ENCODE measurements at places on chromosomes 2 and 18. TPM values are rescaled to one million over a fixed set of nuclear protein-coding genes. Genes with fewer than 3 reads are reported as not detected.
A peak's percentile ranks its signal among the peaks of the same experiment; 100 is the strongest.

GRCh38 chr18:23357996-23358594 lies 95.0 kb upstream of the RIOK3 start:
- H3K4me1 ChIP-seq, result peaks cover 9% of the 10 kb centered on the region
- peak overlapping the region; percentile 38 for H3K4me3 ChIP-seq
- DNase-seq, result no peak
- H3K27ac ChIP-seq, result peak overlapping the region; percentile 53
- no peaks in the 10 kb centered on the region for H3K36me3 ChIP-seq

- no peak for DNase-seq
- H3K27ac ChIP-seq, result peak overlapping the region; percentile 65
- no peaks in the 10 kb centered on the region for H3K27me3 ChIP-seq
- no peaks in the 10 kb centered on the region for H3K4me1 ChIP-seq
These were observed 103.6 kb downstream of the LRRTM4 start for GRCh38 chr2:77418537-77418936.

DNA sequence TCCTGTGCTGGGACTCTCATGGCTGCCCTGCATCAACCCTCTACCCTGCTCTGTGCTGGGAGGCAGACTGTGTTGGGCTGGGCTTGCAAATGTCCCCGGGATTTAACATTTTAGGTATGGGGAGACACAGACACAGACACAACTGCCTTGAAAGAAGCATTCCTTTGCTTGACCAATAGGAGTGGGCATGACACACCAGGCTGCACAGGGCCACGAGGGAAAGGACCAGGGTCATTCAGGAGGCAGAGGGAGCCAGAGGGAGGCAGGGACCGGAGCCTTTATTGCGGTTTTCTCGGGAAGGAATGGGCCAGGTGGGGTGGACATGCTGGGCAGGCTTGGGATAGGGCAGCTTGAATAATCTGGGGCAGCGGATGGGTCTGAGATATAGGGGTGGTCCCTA lies 238.7 kb upstream of the COPS8 start:
- H3K36me3 ChIP-seq, result no peaks in the 10 kb centered on the region
- H3K27me3 ChIP-seq, result no peaks in the 10 kb centered on the region
- no peak overlapping the region for H3K27ac ChIP-seq
- H3K4me1 ChIP-seq, result no peaks in the 10 kb centered on the region
- H3K4me3 ChIP-seq, result no peak overlapping the region

DNA sequence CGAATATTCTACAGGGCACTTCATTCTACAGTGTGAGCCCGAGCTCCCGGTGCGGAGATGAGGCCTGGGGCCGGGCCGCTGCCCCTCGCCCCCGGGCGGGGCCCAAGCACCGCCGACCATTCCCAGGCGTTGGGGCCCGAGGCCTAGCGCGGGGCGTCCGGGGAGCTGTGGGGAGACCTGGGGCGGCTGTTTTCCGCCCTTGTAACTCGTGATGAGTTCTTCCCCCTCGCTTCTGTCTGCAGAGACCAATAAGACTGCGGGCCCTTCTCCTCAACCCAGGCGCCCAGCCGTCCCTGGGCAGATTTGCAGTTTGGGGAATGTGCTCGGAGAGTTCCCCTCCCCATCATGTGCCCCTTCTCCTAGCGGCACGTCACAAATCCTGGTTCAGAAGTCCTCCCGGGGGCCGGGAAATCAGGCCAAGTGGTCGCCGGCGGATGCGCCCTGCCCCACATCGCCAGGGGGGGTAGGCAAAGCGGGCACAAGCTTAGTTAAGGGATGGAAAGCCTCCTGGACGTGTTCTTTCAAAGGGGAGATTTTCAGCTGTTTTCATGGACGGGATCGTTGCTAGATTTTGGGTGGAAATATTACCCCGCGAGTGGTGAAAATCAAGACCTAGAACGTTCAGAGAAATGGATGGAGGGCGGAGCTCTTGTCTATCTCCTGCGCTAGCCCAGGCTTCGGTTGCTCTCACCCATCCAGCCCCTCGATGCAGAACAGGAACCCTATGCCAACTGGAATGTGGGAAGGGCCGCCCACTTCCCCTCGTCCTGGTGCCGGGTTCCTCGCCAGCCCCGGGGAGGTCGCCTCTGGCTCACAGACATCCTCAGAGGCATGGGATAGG lies 18.8 kb upstream of the HAAO start:
- H3K36me3 ChIP-seq, result no peaks in the 10 kb centered on the region
- H3K27me3 ChIP-seq, result no peaks in the 10 kb centered on the region
- peak overlapping the region; percentile 97 for H3K27ac ChIP-seq
- no peak for DNase-seq

GRCh38 chr2:79219383-79219988 lies 59.9 kb upstream of the REG3A start:
- no peak for DNase-seq
- H3K27ac ChIP-seq, result no peak overlapping the region
- H3K4me1 ChIP-seq, result no peaks in the 10 kb centered on the region
- no peak overlapping the region for H3K4me3 ChIP-seq
- no peaks in the 10 kb centered on the region for H3K36me3 ChIP-seq
- H3K27me3 ChIP-seq, result no peaks in the 10 kb centered on the region

DNA sequence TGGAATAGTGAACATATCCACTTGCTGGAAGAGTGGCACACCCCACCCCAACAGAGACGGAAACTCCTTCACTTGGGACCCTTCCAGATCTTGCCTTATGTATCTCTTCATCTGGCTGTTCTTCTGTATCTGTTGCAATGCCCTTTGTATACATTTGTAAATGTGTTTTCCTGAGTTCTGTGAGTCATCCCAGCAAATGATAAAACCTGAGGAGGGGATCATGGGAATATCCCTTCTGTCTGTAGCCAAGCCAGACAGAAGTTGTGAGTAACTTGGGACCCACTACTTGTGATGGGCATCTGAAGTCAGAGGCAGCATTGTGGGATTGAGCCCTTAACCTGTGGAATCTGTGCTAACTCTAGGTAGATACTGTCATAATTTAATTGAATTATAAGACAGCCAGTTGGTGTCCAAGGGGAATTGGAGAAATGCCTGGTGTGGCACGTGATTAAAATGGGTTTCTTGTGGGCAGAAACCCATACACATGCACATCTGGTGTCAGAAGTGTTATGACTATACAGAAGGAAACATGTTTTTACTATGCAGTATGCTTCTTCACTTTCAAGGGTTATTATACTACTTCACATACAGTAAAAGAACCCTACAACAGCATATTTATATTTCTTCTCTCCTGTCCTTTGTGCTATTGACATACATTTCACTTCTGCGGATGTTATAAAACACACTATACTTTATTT lies 32.3 kb upstream of the TMEM247 start:
- peaks cover 3% of the 10 kb centered on the region for H3K4me1 ChIP-seq
- H3K27ac ChIP-seq, result no peak overlapping the region
- DNase-seq, result no peak
- no peaks in the 10 kb centered on the region for H3K27me3 ChIP-seq

- no peaks in the 10 kb centered on the region for H3K27me3 ChIP-seq
- no peak for DNase-seq
- H3K36me3 ChIP-seq, result no peaks in the 10 kb centered on the region
- H3K4me1 ChIP-seq, result peaks cover 6% of the 10 kb centered on the region
- H3K4me3 ChIP-seq, result no peak overlapping the region
These were observed 72.0 kb downstream of the DOCK10 start for GRCh38 chr2:224970311-224970710.

GRCh38 chr2:45585267-45585861 lies 25.7 kb downstream of the SRBD1 start:
- H3K4me3 ChIP-seq, result no peak overlapping the region
- no peaks in the 10 kb centered on the region for H3K4me1 ChIP-seq
- no peaks in the 10 kb centered on the region for H3K36me3 ChIP-seq
- H3K27me3 ChIP-seq, result no peaks in the 10 kb centered on the region
- no peak for DNase-seq

The RAD51AP2 gene
- total RNA-seq, result not detected

Data from gastrocnemius medialis (tissue), 4 donors.